Activated naive CD4-positive, alpha-beta T cell treated with anti-CD3 and anti-CD28 coated beads, Interleukin-2, amount 50 U/mL, for 72 hours (primary cell): ENCODE measurements at places on chromosomes 3 and 15.

- DNase-seq, result no peak
These were observed 3.2 kb downstream of the KBTBD8 start for GRCh38 chr3:67001086-67001861.

GRCh38 chr15:81047928-81048327 is 47.2 kb downstream of the TLNRD1 start:
- DNase-seq, result no peak

GRCh38 chr3:119767936-119768601 is 13.8 kb upstream of the NR1I2 start:
- no peak for DNase-seq

GRCh38 chr15:96183514-96183850 is 147.0 kb upstream of the NR2F2 start:
- DNase-seq, result no peak

DNA sequence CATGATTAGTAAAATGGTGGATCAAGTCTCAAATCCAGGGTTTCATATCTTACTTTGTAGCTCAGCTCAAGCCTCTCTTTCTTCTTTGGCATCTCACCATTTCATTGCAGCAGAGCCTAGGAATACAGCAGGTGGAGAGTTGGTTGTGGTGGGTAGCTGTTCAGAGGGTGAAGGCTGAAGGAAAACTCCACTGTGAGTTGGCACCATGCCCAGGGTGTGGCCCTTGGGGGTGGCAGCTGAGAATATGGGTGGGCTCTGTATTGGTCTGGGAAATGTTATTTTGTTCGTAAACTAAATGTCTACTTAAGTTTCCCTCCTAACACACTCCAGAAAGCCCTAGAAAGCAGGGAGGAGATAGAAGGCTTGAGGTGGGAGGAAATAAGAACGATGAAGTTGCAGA is 1.7 kb upstream of the MAP1A start:
- DNase-seq, result no peak

DNA sequence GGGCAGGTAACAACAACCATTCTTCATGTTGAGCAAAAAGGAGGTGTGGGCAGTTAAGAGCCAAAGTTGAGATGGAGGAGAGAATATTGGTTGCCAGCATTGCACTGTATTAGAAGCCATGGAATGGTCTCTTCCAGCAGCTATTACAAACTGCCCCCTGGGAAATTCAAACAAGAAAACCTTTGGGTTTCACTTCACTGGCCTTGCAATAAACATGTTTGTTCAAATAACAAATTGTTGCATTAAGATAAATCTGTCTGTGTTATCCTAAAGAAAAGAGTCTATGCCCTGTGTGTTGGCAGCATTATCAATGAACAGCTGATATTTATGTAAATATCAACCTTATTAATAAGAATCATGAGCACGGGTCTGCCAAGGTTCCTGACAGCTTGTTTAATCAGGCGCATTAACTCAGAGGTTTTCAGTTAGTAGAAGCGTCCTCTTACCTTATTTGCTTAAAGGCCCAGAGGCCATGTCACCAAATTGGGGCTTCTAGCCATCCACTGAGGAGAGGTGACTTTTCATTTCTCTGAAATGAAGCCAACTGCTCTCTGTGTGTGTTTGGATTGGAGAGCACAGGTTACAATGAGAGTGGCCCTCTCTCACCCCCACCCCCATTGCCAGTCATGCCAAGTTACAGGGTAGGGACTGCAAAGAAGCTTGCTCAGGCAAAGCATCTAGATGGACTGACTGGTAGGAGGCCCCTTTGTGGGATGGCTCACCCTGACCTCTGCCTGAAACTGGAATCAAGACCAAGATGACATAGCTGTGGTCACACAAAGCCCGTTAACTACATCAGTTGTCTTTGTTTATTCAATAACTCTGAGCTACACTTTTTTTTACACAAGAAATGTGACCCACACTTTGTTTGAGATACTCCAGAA is 10.5 kb downstream of the FILIP1L start:
- no peak for DNase-seq

DNA sequence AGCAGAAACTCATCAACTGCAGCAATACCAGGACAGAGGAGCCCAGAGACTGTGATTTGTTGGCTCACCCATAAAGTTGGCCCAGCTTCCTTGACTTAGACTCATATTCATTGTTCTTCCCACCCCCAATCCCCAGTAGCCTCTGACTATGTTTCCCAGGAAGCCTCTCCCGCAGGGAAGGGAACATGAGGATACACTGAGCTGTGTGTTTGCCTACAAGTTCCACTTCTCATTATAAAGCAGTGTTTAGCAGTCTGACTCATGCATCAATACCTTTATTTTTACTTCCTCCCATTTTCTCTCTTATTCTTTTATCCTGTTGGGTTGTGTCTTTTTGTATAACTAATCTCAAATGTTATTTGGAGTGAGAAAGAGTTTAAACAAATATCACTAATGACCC is 111.6 kb upstream of the PHLDB2 start:
- no peak for DNase-seq

GRCh38 chr3:171072432-171072831 is 45.9 kb upstream of the SLC2A2 start:
- no peak for DNase-seq

DNA sequence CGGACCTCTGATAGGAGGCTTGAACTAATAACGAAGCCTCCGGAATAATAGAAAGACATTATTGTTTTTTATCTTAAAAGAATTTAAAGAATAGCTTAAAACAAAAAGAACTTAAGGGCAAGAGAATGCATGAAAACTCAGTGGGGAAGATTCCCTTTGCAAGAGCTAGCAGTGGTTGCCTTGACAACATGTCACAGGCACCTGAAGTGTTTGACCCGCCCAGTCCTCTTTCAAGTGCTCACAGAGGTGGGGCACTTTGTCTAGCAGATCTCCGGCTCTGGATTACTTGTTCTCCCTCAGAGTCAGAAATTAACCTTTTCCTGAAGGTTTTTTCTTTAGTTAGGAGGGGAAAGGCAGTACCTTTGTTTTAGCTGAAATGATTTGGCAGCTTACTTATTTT is 37.8 kb downstream of the LARS2 start:
- no peak for DNase-seq
